GM12865 (cell line): ENCODE measurements at places on chromosomes 2 and 18.
A peak's percentile ranks its signal among the peaks of the same experiment; 100 is the strongest.

DNA sequence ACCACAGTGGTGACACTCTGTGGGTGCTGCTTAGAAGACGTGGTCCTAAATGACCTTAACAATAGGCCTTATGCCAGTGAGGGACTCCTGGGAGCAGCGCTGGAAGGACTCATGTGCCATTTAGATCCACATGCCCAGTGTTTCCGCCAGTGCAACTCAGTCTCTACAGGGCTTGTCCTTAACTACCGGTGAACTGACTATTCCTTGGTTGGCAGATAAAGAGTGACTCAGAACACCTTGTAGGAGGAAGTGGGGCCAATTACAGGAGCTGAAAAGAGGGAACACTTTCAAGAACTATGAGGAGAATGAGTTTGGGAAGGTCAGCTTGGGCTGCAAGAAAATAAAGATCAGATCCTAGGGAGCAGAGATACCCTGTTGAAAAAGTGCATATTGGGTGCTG, 1.8 kb upstream of the CDK5R2 start:
- no peak for DNase-seq

DNA sequence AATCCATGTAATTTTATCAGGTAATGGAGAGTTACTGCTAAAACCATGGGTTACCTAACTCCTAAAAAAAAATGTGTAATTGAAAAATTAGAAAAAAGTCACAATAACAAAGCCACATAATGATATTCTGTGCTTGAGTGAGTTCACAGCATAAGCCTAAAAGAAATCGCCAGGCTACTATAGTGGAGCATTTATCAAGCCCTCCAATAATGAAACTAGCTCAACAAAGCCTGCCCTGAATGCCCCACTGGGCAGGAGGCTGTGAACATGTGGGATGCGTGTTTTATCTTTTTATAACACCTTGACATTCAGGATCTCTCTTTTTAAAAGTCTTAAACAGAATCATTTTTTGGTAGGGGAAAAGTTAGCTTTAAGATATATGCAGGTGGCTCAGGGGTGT, 86.3 kb downstream of the KCTD18 start:
- DNase-seq: no peak

- peak; percentile 20 for DNase-seq
Measured at GRCh38 chr18:60146220-60146960, 226.2 kb downstream of the MC4R start.

DNA sequence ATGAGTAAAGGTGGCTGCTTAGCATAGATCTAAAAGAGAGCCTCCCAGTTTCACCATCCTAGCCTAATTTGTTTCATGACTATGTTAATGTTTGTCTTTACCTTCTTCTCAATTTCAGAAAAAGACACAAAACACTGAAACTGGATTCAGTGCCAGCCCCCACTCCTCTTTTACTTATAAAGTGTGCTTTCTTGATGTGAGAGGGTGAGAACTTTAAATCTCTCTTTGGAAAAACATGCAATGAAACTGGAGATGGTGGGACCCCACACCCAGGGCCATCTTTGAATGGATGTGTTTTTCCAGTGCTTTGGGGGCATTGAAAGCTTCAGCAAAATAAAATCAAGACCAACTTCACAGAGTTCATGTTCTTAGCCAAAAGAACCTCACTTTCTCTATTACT, 185.9 kb downstream of the CYRIA start:
- no peak for DNase-seq

DNA sequence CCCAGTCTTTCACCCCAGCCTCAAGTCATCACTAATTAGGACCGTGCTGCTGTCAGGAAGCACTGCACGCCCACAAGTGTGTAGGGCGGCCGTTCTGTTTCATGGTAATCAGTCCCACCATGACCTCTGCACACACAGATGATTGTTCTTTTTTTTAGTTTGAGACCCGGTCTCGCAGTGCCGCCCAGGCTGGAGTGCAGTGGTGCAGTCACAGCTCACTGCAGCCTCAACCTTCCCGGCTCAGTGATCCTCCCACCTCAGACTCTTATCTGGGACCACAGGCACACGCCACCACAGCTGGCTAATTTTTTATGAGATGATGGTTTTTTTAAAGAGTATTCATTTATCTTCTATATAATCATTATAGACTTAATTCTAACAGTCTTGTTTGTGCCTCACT, 1.8 kb upstream of the IAH1 start:
- DNase-seq: no peak

DNA sequence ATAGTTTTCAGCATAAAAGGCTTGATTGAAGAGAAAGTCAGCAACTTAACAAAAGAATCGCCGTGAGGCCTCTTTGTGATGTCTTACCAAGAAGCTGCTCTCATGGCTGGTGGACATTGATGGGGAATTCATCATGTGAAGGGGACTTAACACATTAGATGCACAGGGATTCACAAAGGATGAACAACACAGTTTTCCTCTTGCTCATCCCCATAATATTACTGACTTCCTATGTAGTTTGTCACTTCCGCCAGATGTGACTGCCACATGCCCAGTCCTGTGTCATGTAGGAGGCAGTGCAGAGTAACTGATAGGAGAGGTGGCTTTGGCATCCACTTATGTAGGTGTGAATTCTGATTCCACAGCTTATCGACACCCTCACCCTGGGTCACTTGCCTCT, 232.6 kb upstream of the LYPD1 start:
- no peak for DNase-seq

GRCh38 chr2:237567276-237568029, 1.1 kb downstream of the PRLH start:
- DNase-seq: no peak

- peak; percentile 79 for DNase-seq
Measured at GRCh38 chr2:64453770-64454385, at the start of gene LGALSL. Gene LGALSL, plus strand, starts transcription at chr2:64454162. Its CDS starts 384 bp downstream, at chr2:64454546.

DNA sequence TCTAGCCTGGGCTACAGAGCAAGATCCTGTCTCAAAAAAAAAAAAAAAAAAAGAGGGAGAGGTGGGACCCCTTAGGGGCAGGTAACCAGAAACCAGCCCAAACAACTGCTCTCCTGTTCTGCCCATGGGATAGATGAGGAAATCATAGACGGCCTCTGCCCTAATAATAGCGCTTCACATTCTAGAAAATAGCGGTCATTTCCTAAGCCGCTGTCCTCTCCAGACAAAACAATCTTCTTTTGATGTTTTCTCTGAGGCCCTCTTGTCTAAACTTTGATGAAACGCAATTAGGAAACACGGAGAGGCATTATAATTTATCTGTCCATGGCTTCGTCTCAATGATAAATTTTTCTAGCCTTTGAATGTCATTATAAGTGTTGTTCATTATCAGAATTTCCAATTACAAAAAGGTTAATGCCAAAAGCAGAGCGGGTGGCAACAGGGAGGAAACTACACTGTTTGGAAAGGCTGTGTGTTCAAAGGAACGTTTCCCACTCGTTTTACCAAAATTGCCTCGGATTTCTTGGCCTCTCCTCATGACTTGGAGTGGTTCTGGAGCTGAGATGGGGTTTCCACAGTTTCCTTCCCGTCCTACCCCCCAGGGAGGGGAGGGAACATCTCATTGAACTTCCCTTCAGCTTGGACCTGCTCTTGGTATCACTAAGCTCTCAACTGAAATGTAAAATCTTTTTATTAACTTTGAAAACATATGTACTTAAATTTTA, 151.6 kb upstream of the ZNF236 start:
- no peak for DNase-seq

DNA sequence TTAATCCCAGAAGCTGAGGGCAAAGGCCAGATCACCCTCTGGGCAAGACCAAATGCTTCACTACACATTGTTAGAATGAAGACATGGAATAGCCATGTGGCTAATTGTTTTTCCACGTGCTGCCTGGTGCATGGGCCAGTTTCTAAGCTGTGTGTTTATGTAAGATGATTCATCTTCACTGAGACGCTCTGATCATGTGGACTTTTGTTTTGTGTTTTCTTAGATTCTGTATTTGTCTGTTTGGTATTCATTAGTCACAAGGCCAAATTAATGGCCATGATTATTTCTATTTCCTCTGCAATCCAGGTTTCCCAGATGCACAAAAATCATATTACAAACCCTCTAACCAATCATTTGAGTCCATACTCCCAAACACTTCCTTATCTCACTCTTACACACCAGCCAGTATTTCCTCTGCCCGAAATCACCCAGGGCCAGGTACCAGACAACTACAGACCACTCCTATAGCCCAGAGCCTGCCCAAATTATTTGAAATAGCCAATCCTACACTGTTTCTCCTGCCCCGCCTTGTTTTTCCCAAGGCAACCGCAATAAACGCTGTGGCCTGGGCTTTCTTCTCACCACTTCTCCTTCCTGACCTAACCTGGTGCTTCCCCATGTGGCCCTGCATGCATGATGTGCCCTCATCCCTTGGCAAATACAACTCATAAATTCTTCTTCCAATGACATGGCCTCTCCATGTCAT, 94.2 kb upstream of the SP3 start:
- no peak for DNase-seq
